SK-N-SH treated with all-trans-retinoic acid at 6 μM for 48 hours (cell line): ENCODE measurements at places on chromosomes 1 and 21.

DNA sequence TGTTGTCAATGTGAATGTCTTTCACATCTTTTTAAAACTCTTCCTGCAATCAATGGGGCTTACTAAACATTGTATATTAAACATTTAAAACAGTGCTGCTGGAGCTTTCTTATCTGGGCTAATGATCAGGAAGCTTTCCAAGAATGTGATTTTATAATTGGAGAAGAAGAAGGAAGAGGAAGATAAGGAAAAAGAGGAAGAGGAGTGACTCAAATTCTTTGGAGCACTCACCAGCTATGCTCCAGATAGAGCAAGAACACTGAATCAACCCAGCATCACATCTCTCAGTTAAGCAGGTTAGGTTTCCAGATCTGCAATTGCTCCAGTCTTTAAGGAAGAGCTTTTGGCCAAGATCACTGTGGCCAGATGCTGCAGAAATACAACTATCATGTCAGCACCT, 1.4 kb upstream of the SPRR2E start:
- ATAC-seq, result no peak

- ATAC-seq, result no peak
These were observed 497.3 kb downstream of the KIF26B start for GRCh38 chr1:245652116-245652515.

GRCh38 chr1:246809473-246809872, 85.3 kb downstream of the SCCPDH start:
- no peak for ATAC-seq

DNA sequence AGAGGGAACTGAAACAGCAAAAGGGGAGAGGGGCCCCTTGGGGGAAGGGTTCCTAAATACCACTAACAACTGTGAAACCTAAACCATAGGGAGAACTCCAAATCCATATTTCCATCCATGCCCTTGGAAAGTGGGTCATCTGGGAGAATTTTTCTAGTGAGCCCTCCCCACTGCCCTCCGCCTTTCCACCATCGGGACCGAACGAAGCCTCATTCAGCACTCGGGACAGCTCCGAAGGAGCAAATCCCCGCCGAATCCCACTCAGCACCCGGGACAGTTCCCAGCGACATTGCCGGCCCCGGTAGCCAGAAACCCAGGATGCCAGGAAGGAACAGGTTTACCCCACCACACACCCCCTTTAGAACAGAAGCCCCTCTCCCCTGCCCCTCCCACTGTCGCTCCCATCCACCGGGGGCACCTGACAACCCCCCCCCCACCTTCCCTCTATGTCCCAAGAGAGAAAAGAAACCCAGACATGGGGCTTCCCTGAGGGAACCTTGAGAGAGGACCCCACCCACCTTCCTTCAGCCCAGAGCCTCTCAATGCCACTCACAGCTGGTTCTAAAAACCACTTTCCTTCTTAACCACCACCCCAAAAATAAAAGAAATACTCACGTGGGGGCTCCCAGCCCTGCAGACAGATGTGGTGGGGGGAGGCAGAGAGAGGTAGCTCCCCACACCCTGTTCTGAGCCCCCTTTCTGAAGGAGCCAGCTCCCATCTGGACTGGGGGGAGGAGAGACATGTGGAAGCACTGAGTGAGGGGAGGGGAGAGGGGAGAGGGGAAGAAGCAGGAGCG, 4.5 kb downstream of the DLGAP3 start:
- ATAC-seq, result peak; percentile 82

GRCh38 chr1:5370311-5370710, 621.9 kb downstream of the NPHP4 start:
- no peak for ATAC-seq

DNA sequence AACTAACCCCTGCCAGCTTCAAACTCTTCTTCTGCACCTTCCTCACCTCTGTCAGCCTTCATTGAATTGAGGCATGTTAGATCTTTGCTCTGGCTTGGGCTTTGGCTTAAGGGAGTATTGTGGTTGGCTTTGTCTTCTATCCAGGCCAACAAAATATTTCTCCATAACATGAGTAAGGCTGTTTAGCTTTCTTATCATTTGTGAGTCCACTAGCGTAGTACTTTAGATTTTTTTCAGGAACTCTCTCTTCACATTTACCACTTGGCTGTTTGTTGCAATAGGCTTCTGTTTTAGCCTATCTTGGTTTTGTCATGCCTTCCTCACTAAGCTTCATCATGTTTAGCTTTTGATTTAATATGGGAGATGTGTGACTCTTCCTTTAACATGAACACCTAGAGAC, 417.5 kb downstream of the NCAM2 start:
- ATAC-seq, result no peak

DNA sequence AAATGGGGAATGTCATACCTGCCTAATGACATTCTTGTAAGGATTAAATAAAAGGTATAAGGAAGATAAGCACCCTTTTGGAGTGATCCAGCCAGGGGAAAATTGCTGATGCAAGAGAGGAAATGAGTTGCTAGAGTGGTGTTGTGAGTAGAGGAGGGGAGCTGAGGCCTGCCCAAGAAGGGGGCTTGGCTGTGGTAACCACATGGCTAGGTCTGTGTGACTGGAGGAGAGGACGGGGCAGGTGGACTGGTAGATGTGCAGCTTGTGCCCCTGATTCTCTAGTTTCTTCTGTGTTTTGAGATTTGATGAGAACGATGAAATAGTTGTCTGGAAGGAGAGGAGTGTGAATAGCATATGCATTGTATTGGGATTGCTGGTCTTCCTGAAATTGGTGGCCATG, 6.6 kb downstream of the TXLNA start:
- ATAC-seq, result no peak

- ATAC-seq, result peak; percentile 94
These were observed 49.2 kb upstream of the C1orf198 start for GRCh38 chr1:230917284-230918135.

GRCh38 chr1:184691719-184692324, 62.8 kb downstream of the EDEM3 start:
- ATAC-seq, result peak; percentile 63

GRCh38 chr1:231792634-231793033, 166.0 kb downstream of the DISC1 start:
- ATAC-seq, result peak; percentile 19; the same call in 2 of the 3 replicates
